Effector memory CD8-positive, alpha-beta T cell (primary cell): ENCODE measurements at places on chromosomes 3 and 15.

- H3K4me1 ChIP-seq = no peaks in the 10 kb centered on the region
- no peaks in the 10 kb centered on the region for H3K27me3 ChIP-seq
Observed at GRCh38 chr3:20511863-20512505, 326.0 kb upstream of the SGO1 start.

DNA sequence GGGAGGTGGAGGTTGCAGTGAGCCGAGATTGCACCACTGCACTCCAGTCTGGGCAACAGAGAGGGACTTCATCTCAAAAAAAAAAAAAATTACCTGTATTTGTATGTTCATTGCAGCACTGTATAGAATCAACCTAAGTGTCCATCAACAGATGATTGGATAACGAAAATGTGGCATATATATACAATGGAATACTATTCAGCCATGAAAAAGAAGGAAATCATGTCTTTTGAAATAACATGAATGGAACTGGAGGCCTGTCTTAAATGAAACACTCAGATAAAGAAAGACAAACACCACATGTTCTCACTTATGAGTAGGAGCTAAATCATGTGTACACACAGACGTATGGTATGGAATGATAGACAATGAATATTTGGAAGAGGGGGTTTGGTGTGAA is 59.4 kb upstream of the MEF2A start:
- H3K4me3 ChIP-seq = no peak overlapping the region
- H3K36me3 ChIP-seq = no peaks in the 10 kb centered on the region
- no peak overlapping the region for H3K27ac ChIP-seq
- H3K27me3 ChIP-seq = peaks cover 59% of the 10 kb centered on the region

DNA sequence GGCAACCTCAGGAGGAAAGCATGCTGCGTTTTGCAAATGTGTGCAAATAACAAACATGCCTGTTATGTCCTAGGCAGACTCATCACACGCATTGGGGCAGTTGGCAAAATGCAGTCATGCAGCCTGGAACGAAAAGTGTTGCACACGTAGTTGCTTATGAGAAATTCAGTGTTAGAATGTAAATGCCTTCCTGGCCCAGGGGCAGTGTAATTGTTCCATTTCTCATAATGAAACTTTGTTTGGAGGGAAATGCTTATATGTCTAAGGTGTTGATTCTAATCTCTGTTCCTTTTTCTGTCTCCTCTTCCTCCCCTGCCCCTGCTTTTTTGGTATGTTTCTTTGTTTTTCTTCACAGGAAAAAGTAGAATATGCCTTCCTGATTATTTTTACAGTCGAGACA is 156.0 kb downstream of the CACNA1D start:
- no peak for DNase-seq
- no peaks in the 10 kb centered on the region for H3K4me1 ChIP-seq
- no peak overlapping the region for H3K27ac ChIP-seq
- H3K36me3 ChIP-seq = no peaks in the 10 kb centered on the region
- no peak overlapping the region for H3K4me3 ChIP-seq
- peaks cover 48% of the 10 kb centered on the region for H3K27me3 ChIP-seq

- no peak overlapping the region for H3K27ac ChIP-seq
- no peaks in the 10 kb centered on the region for H3K36me3 ChIP-seq
- DNase-seq = no peak
- no peaks in the 10 kb centered on the region for H3K4me1 ChIP-seq
Observed at GRCh38 chr3:169389211-169389924, 274.1 kb downstream of the MECOM start.

GRCh38 chr15:71066983-71067382 is 48.3 kb upstream of the THSD4 start:
- DNase-seq = no peak
- H3K4me3 ChIP-seq = no peak overlapping the region
- H3K27me3 ChIP-seq = peaks cover 46% of the 10 kb centered on the region

DNA sequence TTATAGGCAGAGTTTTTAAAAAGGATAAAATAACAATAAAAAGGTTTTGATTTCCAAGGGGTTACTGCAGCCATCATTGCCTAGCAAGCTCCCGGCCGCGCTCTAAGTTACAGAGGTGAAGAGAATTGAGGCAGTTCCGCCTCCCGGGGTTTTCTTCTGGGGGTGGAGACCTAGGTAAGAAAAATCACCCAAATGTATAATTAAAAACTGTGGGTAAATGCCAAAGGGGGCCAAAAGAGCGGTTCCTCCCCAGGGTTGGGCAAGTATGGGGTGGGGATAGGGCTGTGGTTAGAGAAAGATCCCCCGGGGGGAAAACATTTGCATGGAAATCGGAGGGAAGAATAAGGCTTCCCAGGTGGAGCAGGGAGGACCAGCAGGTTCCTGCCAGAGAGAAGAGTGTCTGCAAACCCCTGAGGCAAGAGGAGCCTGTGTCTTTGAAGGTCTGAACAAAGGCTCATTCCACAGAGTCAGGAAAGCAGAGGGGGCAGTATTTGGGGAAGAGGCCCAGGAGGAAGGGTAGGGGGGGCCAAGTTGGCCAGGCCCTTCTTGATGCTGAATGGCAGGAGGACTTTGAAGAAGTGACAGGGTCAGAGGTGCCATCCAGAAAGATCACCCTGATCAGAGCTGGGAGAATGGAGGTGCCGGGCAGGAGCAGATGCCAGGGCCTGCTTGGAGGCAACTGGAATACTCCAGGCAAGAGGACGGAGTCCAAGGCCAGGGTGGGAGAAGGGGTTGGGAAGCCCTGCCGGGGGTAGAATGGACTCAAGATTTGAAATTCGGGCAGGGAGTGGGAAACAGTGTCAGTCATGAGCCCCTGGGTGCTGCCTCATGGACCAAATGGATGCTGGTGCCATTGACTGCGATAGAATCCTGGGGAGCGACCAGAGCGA is 152.9 kb upstream of the RGMA start:
- DNase-seq = no peak
- H3K27me3 ChIP-seq = peaks cover 53% of the 10 kb centered on the region
- H3K4me3 ChIP-seq = no peak overlapping the region
- H3K4me1 ChIP-seq = no peaks in the 10 kb centered on the region
- H3K27ac ChIP-seq = no peak overlapping the region

- H3K27me3 ChIP-seq = peaks cover 50% of the 10 kb centered on the region
- no peak for DNase-seq
- H3K36me3 ChIP-seq = no peaks in the 10 kb centered on the region
- H3K4me3 ChIP-seq = no peak overlapping the region
Observed at GRCh38 chr3:123657568-123657967, 72.7 kb upstream of the HACD2 start.

- H3K4me1 ChIP-seq = peaks cover 6% of the 10 kb centered on the region
- H3K4me3 ChIP-seq = no peak overlapping the region
- no peaks in the 10 kb centered on the region for H3K36me3 ChIP-seq
- no peak for DNase-seq
- H3K27ac ChIP-seq = no peak overlapping the region
Observed at GRCh38 chr3:14810070-14810791, 8.5 kb upstream of the FGD5 start.
